ENCODE measurements at places on chromosomes 12 and 14.

- peaks cover 74% of the 10 kb centered on the region for H3K36me3 ChIP-seq
- no peaks in the 10 kb centered on the region for H3K27me3 ChIP-seq
- H3K27ac ChIP-seq, result peak overlapping the region; percentile 65
- H3K4me3 ChIP-seq, result no peak overlapping the region
- DNase-seq, result no peak
- peaks cover 64% of the 10 kb centered on the region for H3K4me1 ChIP-seq
Observed at GRCh38 chr12:62292761-62293344, 32.6 kb downstream of the USP15 start.

GRCh38 chr14:94373708-94374107 is 14.7 kb downstream of the SERPINA1 start:
- DNase-seq, result no peak
- H3K4me1 ChIP-seq, result no peaks in the 10 kb centered on the region
- H3K4me3 ChIP-seq, result no peak overlapping the region

DNA sequence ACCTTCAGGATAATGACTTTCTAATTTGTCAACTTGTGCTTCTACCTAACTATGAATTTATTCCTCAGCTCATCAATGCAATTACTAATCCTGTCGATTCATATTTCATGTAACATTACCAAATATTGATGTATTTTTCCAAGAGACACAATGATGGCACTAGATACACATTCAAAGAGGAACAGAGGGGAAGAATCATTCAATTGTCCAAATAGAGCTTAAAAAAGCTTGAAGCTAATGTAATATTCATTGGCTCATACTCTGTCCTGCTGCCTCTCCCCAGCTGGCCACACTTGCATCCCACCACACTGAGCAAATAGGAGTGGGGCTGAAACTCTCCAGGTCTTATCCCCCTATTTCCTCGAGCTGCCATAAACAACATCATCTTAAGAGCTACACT is 9.3 kb downstream of the TESPA1 start:
- H3K4me1 ChIP-seq, result peaks cover 79% of the 10 kb centered on the region
- peak overlapping the region; percentile 69 for H3K27ac ChIP-seq
- peaks cover 90% of the 10 kb centered on the region for H3K36me3 ChIP-seq

GRCh38 chr14:71130491-71131179 is 223.4 kb downstream of the PCNX1 start:
- no peaks in the 10 kb centered on the region for H3K27me3 ChIP-seq
- no peak overlapping the region for H3K27ac ChIP-seq
- no peaks in the 10 kb centered on the region for H3K36me3 ChIP-seq
- H3K4me1 ChIP-seq, result peaks cover 2% of the 10 kb centered on the region

DNA sequence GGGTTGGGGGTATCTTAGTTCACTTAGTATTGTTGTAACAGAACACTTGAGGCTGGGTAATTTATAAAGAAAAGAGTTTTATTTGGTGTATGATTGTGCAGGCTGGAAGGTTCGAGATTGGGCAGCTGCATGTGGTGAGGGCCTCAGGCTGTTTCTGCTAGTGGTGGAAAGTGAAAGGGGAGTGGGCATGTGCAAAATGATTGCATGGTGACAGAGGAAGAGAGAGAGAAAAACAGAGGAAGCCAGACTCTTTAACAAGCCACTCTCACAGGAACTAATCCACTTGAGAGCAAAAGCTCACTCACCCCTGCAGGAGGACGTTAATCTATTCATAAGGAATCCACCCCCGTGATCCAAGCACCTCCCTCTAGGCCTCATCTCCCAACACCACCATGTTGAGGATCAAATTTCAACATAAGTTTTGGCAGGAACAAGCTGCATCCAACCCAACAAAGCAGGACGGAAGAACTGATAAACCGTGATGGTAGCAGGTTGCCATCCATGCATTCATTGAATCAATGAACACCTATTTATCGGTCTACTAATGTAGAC is 165.0 kb upstream of the GZMB start:
- no peak for DNase-seq
- no peak overlapping the region for H3K4me3 ChIP-seq
- H3K36me3 ChIP-seq, result no peaks in the 10 kb centered on the region
- H3K27me3 ChIP-seq, result peaks cover 6% of the 10 kb centered on the region

DNA sequence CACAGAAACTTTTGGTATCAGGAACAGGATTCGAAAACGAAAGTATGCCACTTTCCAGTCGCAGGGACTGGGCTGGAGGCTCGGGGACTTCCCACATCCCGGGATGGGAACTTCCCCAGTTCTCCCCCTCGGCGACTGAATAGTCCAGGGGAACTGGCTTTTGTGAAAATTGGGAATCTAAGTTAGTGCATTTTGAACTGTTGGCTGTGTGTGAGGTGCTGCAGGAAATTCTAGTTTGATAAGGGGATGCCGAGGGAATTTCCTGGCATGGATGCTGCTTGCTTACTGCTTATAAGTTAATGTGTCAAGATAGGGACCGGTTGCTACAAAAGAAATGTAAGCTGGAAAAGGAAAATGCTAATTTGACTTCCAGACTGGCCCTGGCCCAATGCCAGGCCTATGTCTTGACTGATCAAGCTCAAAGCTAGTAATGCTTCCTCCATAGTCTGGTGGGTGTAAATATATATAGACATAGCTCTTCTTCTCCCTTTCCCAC is 73.4 kb upstream of the EIF5 start:
- no peak for DNase-seq
- H3K27me3 ChIP-seq, result peaks cover 41% of the 10 kb centered on the region
- H3K4me1 ChIP-seq, result peaks cover 6% of the 10 kb centered on the region

GRCh38 chr14:69246331-69246730 is 13.6 kb upstream of the GALNT16 start:
- no peaks in the 10 kb centered on the region for H3K4me1 ChIP-seq
- H3K36me3 ChIP-seq, result no peaks in the 10 kb centered on the region
- no peak for DNase-seq

GRCh38 chr14:60114881-60115280 is 23.2 kb downstream of the PCNX4 start:
- no peaks in the 10 kb centered on the region for H3K27me3 ChIP-seq
- H3K4me1 ChIP-seq, result peaks cover 7% of the 10 kb centered on the region
- DNase-seq, result no peak

DNA sequence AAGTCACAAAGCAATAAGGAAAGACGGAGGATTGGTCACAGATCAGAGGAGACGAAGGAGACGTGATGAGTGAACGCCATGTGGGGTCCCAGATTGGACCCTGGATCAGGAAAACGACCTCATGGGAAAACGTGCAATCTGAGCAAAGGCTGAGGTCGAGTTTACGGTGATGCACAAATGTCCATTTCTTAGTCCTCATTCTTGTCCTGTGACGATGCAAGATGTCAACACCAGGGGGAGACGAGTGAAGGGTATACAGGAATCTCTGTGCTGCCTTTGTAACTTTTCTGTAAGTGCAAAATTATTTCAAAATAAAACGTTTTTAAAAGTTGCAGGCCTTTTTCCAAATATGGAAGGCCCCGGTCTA is 329.8 kb downstream of the MED13L start:
- DNase-seq, result no peak
- H3K36me3 ChIP-seq, result peaks cover 10% of the 10 kb centered on the region
- no peak overlapping the region for H3K4me3 ChIP-seq
- no peaks in the 10 kb centered on the region for H3K4me1 ChIP-seq

DNA sequence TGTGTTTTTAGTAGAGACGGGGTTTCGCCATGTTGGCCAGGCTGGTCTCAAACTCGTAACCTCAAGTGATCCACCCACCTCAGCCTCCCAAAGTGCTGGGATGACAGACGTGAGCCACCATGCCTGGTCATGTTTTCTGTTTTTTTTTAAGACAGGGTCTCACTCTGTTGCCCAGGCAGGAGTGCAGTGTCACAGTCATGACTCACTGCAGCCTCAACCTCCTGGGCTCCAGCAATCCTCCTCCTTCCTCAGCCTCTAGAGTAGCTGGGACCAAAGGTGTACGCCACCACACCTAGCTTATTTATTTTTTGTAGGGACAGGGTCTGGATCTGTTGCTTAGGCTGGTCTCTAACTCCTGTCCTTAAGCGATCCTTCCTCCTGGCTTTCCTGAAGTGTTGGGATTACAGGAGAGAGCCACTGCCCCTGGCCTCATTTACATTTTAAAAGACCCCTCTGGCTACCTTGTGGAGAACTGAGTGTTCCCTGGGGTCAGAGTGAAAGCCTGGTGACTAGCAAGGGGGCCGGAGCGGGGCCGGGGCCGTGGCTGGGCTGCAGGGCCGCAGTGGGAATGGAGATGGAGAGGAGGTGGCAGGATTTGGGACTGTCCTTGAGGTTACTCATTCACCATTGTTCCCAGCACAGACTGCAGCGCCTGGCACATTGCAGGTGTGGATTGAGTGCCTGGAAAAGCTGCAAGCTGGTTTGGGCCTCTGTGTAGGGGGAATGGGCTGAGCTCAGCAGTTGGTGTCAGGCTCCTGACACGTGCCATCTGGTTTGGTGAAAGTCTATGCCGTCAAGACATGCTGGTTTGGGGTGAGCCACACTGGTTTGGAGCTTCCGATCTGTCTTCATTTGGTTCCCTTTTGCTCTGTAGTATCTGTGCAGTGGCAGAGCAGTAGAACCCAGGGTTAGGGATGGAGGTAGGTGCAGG is 18.1 kb downstream of the KMT5A start:
- peaks cover 1% of the 10 kb centered on the region for H3K4me1 ChIP-seq
- no peak for DNase-seq
- no peaks in the 10 kb centered on the region for H3K27me3 ChIP-seq
- H3K36me3 ChIP-seq, result peaks cover 12% of the 10 kb centered on the region
- no peak overlapping the region for H3K4me3 ChIP-seq

- no peak overlapping the region for H3K4me3 ChIP-seq
- H3K4me1 ChIP-seq, result peaks cover 36% of the 10 kb centered on the region
- H3K27ac ChIP-seq, result no peak overlapping the region
- H3K27me3 ChIP-seq, result no peaks in the 10 kb centered on the region
- peaks cover 1% of the 10 kb centered on the region for H3K36me3 ChIP-seq
Observed at GRCh38 chr12:124738636-124739467, 124.8 kb downstream of the SCARB1 start.

GRCh38 chr14:44895716-44896115 is 66.0 kb downstream of the KLHL28 start:
- peaks cover 17% of the 10 kb centered on the region for H3K4me1 ChIP-seq
- peaks cover 2% of the 10 kb centered on the region for H3K36me3 ChIP-seq
- H3K4me3 ChIP-seq, result no peak overlapping the region
- peak overlapping the region; percentile 16 for H3K27ac ChIP-seq
- H3K27me3 ChIP-seq, result no peaks in the 10 kb centered on the region

DNA sequence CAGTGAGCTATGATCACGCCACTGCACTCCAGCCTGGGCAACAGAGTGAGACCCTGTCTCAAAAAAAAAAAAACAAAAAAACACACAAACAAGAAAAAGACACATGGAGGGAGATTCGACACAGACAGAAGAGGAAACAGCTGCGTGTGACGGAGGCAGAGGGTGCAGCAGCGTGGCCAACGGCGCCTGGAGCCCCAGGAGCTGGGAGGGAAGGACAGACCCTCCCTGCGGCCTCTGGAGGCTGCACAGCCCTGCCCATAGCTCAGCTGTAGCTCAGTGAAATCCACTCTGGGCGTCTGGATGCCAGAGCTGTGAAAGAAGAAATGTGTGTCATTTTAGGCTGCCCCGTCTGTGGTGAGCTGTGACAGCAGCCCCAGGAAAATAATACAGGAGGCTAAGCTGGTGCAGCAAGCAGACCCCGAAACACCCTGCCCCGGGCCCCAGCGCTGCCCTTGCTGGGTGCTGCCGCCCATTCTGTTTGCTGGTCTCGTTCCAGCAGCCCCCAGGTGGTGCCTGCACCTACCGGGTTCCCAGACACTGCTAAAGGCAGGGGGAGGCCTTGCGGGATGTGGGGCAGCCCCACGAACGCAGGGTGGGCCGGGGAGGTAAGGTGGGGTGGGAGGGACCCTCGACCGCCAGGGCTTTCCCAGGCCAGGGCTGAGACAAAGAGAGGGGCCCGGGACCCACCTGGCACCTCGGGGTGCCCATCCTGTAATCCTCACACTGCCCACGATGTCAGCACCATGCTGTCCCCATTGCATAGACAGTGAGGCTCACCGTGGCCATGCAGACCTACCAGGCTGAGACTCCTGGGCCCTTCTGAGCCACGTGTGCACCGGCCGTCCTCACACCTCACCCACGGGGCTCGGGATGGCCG is 21.2 kb downstream of the GALNT9 start:
- no peak for DNase-seq
- no peak overlapping the region for H3K27ac ChIP-seq
- H3K27me3 ChIP-seq, result no peaks in the 10 kb centered on the region
- H3K4me1 ChIP-seq, result no peaks in the 10 kb centered on the region
- no peaks in the 10 kb centered on the region for H3K36me3 ChIP-seq
- no peak overlapping the region for H3K4me3 ChIP-seq

DNA sequence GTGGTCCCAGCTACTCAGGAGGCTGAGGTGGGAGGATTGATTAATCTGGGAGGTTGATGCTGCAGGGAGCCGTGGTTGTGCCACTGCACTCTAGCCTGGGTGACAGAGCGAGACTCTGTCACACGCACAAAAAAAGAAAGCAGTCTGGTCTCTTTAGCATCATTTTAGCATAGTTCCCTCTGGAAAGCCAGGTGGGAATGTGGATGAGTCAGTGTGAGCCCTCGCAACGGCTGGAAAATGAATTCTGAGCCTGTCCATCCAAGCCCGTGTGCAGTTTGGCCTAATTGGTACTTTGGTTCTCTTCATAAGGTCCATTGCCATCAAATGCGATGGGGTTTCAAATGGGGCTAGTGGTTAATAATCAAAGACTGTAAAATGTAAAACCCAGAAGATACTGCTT is 2.4 kb downstream of the MYL2 start:
- no peaks in the 10 kb centered on the region for H3K4me1 ChIP-seq
- no peak for DNase-seq
- no peak overlapping the region for H3K27ac ChIP-seq
- no peaks in the 10 kb centered on the region for H3K36me3 ChIP-seq
- no peak overlapping the region for H3K4me3 ChIP-seq

- no peak overlapping the region for H3K4me3 ChIP-seq
- no peaks in the 10 kb centered on the region for H3K4me1 ChIP-seq
- no peaks in the 10 kb centered on the region for H3K36me3 ChIP-seq
- no peaks in the 10 kb centered on the region for H3K27me3 ChIP-seq
- H3K27ac ChIP-seq, result no peak overlapping the region
Observed at GRCh38 chr14:89781046-89781445, 173.5 kb downstream of the EFCAB11 start.

- DNase-seq, result no peak
- H3K4me3 ChIP-seq, result no peak overlapping the region
- H3K36me3 ChIP-seq, result no peaks in the 10 kb centered on the region
- no peak overlapping the region for H3K27ac ChIP-seq
- no peaks in the 10 kb centered on the region for H3K4me1 ChIP-seq
Observed at GRCh38 chr12:64912516-64913255, 88.2 kb downstream of the TBC1D30 start.

DNA sequence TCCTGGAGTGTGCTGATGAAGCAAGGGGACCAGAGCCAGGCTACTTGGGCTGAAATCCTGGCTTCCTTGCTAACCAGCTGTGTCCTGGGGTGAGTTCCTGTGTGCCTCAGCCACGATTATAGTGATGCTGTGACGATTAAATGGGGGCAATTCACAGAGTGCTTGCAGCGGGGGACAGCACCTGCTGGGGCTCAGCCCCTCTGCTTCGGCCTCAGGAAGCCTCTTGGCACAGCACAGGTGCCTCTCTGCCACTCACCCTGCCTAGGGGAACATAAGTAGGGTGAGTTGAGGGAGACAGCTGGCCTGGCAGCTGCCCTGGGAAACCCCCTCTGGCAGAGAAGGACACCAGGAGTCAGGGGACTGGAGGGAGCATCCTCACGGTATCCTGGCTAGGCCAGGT is 9.4 kb downstream of the KRT80 start:
- H3K36me3 ChIP-seq, result no peaks in the 10 kb centered on the region
- H3K4me3 ChIP-seq, result no peak overlapping the region
- DNase-seq, result no peak
- no peaks in the 10 kb centered on the region for H3K27me3 ChIP-seq

All from activated naive CD8-positive, alpha-beta T cell treated with anti-CD3 and anti-CD28 coated beads for 36 hours (primary cell).